HFFc6 (cell line): ENCODE measurements at places on chromosomes 6 and 20. TPM values are rescaled to one million over a fixed set of nuclear protein-coding genes. Genes with fewer than 3 reads are reported as not detected.

CAPN11 gene
- not detected in 3 replicates for total RNA-seq

DNA sequence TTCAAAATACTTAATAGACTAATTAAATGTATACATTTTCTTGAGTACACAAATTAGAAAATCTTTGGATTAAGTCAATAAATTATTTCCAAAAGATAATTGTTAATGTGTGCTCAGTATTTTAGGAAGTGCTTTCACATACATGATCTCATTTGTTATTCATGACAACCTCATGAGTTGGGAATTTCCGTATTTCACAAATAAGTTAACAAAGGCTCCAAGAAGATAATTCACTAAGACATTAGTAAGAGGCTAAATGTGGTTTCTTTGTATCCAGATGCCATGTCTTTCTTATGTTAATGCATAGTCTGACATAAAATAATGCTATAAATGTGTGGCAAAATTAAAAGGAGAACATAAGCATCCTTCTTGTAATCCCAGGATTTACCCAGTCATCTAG is 79.5 kb upstream of the TCF21 start:
- DNase-seq: no peak

DNA sequence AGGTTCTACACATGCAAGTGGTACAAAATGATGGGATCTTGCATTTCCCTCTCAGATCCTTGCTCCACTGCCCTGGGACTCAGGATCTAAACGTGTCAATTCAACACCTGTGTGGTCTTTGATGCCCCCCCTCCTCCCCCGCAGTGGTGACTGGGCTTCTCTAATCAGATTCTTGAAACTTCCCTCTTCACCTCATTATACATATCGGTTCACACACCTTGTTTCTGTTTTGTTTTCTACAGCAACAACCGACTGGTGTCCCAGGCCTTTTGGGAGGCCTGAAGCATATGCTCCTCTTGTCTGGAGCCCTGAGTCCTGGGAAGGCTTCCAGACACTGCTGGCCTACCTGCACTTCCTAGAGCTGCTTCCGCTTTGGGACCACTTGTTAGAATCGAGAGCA is 20.0 kb downstream of the SAMD3 start:
- no peak for DNase-seq

DNA sequence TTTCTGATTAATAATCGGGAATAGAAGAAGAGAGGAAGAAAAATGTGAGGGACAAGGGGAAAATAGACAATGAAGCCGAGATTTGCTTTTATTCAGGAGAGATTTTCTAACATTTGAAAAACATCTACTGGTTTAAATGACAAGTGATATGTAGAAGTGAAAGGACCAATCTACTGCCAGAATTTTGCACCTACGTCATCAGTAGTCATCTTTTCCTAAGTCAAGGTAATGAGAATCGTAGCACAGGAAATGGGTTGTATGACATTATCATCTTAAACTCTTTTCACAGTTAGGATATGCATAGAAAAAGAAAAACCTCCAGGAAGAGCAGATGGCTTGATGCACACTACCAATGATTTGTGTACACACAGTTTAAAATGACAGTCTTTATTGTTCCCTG is 45.3 kb upstream of the RAB32 start:
- DNase-seq: no peak

UNC93A gene
- total RNA-seq: not detected in 3 replicates

DNA sequence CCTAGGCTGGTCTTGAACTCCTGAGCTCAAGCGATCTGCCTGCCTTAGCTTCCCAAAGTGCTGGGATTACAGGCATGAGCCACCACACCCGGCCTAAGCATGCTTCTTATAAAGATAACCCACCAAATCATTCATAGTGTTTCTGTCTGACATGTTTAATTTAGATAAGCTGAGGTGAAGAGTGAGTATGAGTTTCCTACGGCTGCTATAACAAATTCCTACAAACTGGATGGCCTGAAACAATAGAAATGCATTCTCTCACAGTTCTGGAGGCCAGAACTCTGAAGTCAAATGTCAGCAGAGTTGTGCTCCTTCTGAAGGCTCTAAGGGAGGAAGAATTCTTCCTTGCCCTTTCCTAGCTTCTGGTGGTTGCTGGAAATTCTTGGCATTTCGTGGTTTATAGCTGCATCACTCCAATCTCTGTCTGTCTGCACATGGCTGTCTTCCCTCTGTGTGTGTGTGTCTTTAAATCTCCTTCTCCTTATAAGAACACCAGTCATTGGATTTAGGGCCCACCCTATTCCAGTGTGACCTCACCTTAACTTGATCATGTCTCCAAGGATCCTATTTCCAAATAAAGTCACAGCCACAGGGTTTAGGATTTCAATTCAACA is 29.9 kb downstream of the MAPK13 start:
- peak; percentile 12 for DNase-seq

GABRR2 gene
- total RNA-seq: 0.13 to 0.21 TPM in 2 of 3 replicates, not detected in the other

DNA sequence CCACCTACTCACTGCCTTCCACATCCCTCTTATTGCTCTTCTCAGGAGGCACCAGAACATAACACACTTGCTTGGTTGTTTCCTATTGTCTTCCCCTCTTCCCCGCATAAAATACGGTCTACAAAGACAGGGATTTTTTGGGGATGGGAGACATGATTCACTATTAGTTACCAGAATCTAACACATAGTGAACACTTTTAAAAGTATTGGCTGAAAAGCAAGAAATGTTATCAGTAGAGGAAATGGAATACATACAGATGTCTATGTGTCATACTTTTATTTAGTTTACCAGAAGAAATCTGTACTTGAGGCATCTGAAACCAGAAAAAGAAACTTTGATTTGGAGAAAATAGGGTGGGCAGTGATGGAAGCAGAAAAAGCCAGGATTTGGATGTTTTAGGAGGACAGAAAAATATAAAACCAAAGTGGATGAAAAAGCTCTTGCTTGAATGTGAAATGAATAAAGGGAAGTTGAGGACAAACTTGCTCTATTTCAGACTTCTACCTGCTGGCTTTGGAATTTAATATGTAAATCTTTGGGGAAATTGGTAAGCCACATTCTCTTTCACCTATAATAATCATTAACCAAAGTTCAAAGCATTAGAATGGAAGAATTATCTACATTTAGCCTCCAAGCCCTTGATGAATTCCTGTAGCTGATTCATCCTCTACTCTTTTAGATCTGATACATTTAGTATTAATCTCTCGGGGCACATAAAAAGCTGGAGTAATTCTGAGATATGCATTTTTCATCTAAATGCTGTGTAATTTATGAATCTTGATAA is 82.6 kb downstream of the DOK5 start:
- no peak for DNase-seq

GRCh38 chr6:100565439-100566104 is 100.9 kb upstream of the SIM1 start:
- DNase-seq: no peak

DNA sequence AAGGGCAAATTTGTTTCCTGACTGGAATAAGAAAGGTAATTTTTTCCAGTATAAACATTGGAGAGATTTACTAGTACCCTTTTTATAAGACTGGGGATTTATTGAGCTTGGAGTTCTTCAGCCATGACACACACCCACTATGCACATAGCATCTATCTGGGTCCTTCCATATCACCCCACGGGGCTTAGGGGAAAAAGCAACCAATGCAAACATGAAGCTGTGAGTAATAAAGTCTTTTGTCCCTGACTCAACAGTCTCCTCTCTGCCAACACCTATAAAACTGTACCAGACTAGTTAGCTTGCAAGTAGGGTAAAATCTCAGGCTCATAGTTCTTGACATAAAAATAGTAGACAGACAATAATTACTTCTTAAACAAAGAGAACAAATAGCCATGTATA is 23.4 kb downstream of the COL21A1 start:
- peak; percentile 80 for DNase-seq

GRCh38 chr6:147467428-147467827 is 41.1 kb upstream of the SAMD5 start:
- no peak for DNase-seq

- no peak for DNase-seq
These were observed 83.0 kb downstream of the PHF20 start for GRCh38 chr20:35854713-35855348.

DNA sequence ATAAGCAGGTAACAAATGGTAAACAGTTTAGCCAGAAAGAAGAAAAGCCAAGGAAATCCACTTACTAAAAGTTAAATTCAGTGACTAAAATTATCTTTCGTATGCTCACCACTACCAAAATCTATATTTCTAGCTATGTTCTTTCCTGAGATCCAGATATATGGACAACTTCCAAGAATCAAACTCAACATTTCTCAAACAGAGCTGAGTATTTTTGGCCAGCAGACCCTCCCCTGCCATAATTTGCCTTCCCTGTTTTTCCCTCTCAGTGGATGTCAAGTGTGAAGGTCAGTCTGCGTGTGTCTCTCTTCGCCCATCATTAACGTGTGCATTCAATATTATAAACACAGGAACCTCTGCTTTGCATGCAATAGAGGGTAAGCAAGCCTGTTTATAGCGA is 42.0 kb downstream of the PRKN start:
- DNase-seq: no peak

PSMG4 gene
- total RNA-seq: 16.9 and 19.2 TPM in 2 replicates

BAG2 gene
- 25.8 and 27.0 TPM in 2 replicates for total RNA-seq

CD40 gene
- 0.34 to 1.9 TPM (median 1.8 TPM) in 3 replicates for total RNA-seq

DNA sequence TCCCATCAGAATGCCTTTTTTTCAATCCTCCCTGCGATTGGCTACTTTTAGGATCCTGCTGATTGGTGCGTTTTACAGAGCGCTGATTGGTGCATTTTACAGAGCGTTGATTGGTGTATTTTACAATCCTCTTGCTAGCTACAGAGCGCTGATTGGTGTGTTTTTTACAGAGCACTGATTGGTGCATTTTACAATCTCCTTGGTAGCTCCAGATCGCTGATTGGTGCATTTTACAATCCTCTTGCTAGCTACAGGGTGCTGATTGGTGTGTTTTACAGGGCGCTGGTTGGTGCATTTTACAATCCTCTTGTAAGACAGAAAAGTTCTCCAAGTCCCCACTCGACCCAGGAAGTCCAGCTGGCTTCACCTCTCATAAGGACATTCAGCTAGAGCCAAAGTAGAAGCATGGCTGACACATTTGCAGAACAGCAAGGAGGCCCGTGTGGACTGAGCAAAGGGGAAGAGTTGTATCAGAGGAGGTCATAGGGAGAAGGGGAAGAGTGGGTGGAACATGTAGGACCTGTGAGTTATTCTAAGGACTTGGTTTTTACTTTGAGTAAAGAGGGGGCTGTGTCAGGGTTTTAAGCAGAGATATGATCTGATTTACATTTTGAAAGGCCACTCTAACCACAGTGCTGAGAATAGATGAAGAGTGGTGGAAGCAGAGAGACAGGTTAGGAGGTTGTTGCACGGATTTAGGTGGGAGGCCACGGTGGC is 2.6 kb downstream of the ALDH5A1 start:
- DNase-seq: no peak

CD24 gene
- total RNA-seq: 0.19 to 0.67 TPM (median 0.37 TPM) in 3 replicates

GRCh38 chr6:89208551-89208950 is 8.6 kb downstream of the GABRR1 start:
- no peak for DNase-seq

DNA sequence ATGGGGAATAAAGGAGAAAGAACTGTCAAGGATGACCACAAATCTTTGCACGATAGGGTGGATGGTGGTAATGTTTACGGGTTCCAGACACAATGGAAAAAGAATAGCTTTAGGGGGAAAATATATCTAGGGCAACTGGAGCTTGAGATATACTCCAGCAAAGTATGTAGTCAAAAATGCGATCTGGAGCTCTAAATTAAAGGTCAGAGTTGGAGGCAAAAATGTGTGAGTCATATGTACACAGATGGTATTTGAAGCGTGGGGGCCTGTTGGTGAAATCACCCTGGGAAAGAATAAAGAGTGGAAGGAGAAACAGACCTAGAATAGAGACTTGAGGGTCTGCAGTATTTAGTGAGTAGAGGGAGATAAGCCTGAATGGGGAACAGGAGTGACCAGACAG is 633.9 kb upstream of the CHD6 start:
- DNase-seq: no peak

DNA sequence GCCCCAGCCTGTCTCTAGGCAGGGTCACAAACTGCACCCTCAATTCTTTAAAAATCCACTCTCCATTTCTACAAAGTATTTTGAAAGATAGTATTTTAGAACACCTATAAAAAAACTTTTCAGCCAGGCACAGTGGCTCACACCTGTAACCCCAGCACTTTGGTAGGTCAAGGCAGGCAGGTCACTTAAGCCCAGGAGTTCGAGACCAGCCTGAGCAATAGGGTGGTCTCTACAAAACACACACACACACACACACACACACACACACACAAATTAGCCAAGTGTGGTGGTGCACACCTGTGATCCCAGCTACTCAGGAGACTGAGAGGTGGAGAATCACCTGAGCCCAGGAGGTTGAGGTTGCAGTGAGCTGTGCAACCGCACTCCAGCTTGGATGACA is 30.2 kb downstream of the SLC23A2 start:
- no peak for DNase-seq

GRCh38 chr20:23111307-23111943 is 25.3 kb upstream of the CD93 start:
- no peak for DNase-seq

- DNase-seq: no peak
These were observed 189.4 kb downstream of the ZFP64 start for GRCh38 chr20:52001999-52002666.

RIPPLY2 gene
- not detected in 3 replicates for total RNA-seq

GRCh38 chr20:20455926-20456325 is 88.0 kb downstream of the INSM1 start:
- DNase-seq: no peak

CLIC5 gene
- not detected in 3 replicates for total RNA-seq

DNA sequence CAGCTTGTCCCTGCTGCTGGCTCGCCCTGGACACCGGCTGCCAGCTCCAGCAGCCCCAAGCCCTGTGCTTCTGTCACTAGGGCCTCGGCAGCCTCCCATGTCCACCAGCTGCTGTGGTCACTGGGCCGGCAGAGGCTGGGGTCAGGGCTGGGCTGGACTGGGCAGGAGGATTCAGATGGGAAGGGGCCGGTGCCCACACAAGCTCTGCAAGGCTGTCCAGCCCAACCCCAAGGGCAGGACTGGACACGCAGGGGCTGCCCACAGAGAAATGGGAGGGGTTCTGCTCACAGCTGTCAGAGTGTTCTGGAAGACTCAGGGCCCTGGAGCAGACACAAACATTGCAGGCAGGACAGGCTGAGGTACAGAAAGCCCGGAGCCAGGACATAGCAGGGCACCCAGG is 65.6 kb downstream of the ADNP start:
- no peak for DNase-seq

- no peak for DNase-seq
These were observed 73.2 kb upstream of the CNKSR3 start for GRCh38 chr6:154583546-154584188.

GRCh38 chr6:125919618-125920017 is 37.0 kb upstream of the HINT3 start:
- DNase-seq: no peak

DNA sequence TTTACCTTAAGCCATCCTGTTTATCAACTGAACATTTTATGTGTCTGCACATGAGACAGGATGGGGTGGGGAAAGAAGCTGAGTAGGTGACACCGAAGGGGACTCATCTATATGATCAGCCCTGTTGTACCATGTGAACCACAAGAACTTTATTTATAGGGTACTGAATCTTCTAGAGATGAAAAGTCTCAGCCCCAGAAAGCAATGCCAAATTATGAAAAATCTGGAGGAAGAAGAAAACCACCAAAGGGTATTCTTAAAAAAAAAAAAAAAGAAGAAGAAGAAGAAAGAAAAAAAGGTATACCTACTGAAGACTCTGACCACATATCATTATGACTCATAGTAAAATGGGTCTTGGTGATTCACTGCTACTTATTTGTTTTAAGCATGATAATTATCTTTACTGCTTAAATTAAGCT is 39.8 kb upstream of the HBS1L start:
- no peak for DNase-seq

GRCh38 chr6:159438106-159438505 is 254.9 kb downstream of the SOD2 start:
- no peak for DNase-seq

- no peak for DNase-seq
These were observed 32.7 kb downstream of the TOX2 start for GRCh38 chr20:43947316-43947710.
